NCI-H510A treated with DMSO at 0.1 percent for 48 hours (cell line): ENCODE measurements at places on chromosomes 12 and 14.

- peak; percentile 10 for DNase-seq
Measured at GRCh38 chr14:81727218-81727617, 193.6 kb upstream of the SEL1L start.

DNA sequence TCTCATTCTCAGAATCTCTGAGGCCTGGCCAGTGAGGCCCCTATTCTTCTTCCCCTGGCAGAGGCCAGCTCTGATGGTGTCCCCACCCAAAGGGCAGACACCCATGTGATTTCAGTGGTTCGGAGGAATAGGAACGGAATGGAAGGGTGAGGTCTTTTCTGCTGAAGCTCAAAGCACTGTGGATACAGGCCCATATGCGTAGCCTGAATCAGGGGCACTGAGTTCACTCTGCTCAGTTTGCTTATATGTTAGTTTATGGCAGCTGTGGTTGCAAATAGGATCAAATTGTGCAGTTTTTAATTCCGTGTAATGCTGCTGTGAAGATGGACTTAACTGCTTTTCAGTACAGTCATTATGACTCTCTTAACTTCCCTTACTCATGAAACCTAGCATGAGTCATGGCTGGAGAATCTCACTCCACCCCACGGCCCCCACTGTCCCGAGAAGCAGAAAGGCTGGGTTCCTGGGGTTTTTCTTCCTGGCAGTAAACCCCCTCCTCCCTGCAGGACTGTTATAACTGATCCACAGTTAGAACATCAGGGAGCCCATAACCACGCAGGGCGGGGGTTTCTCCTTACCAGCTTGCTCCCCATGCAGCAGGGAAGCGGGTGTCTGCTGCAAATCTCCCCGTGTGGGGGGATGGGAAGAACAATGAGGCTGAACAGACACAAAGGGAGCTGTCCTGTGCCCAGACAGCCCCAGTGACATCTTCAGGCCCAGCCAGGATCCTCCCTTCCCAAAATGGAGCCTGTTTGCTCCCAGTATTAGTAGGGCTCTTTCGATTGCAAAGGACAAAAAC lies 122.7 kb downstream of the SLC38A6 start:
- no peak for DNase-seq

DNA sequence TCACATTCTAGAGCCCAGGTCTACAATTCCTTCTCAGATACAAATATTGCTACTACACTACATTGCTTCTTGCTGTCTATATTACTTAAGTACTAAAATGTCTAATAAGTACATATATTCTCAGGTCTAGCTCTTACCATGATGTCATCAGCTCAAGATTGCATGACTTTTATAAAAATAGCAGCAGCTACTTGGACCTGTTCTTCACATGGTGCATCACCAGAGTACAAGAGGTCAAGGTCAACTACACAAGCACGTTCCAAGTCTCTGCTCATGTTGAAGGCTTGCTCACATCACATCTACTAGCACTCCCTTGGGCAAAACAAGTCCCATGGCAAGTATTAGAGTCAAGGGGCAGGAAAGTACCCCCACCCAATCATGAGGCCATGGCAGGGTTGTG lies 465.6 kb downstream of the MED13L start:
- DNase-seq: no peak

GRCh38 chr12:55966408-55967281 lies at the start of gene CDK2:
Gene CDK2, plus strand, starts transcription at chr12:55966830. Its CDS starts 179 bp downstream, at chr12:55967009.
- DNase-seq: peak; percentile 94

DNA sequence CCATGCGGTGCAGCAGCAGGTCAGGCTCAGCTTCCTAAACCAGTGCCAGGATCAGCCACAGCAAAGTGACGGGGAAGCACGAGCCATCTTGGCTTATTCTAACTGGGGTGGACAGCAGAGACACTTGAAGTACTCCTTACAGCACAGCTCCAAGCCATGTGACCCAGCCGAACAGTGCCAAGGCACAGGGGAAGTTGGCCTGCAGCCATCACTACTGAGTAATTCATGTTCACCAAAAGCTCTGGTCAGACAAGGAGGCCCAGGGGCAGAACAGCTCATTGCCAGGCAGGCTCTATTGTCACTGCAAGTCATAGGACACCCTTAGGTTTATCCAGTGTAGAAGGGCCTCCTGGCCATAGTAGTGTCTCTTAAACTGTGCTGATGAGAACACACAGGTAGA lies 23.4 kb upstream of the SLC35F4 start:
- no peak for DNase-seq

DNA sequence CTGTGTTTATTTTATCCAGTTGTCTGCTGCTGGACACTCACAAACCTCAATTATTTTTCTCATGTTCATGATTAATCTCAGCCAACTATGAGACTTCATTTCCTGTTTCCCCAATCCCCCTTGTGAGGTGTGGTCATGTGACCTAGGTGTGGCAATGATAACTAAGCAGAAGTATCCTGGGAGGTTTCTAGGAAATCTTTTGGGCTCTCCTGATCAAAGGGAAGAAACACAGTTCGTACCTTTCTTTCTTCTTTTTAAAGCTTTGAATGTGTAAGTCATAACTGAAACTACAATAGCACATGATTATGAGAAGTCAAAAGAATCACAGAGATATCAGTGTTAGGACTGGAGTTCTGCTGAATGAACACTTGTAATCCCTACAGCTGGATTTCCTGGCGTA lies 34.4 kb upstream of the MANSC4 start:
- no peak for DNase-seq

DNA sequence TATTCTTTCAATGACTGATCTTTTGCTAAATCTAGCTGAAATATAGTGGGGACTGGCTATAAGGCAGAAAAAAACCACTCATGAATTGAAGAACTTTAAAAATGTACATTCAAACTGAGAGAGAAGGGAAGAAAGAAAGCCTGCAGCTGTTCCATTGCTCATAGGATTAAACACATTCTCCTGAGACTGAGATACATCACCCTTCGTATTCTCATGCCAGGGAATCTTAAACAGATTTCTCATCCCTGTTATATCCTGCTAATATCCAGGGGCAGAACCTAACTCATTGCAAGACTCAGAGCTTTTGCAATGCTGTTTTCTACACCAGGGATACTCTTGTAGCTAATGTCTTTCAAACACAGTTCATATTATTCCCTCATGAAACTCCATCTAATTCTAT lies 67.2 kb upstream of the ACSS3 start:
- no peak for DNase-seq

GRCh38 chr12:69501154-69501895 lies 31.1 kb downstream of the FRS2 start:
- DNase-seq: no peak
